ENCODE measurements at places on chromosomes 5 and 9.
A peak's percentile ranks its signal among the peaks of the same experiment; 100 is the strongest.

- DNase-seq = no peak
These were observed 113.2 kb downstream of the JAKMIP2 start for GRCh38 chr5:147669169-147669869.

GRCh38 chr9:128066713-128067644, at the start of gene NAIF1:
Gene NAIF1 (minus strand): TSS chr9:128067320. CDS start chr9:128067101, 219 bp downstream.
- DNase-seq = peak; percentile 93

DNA sequence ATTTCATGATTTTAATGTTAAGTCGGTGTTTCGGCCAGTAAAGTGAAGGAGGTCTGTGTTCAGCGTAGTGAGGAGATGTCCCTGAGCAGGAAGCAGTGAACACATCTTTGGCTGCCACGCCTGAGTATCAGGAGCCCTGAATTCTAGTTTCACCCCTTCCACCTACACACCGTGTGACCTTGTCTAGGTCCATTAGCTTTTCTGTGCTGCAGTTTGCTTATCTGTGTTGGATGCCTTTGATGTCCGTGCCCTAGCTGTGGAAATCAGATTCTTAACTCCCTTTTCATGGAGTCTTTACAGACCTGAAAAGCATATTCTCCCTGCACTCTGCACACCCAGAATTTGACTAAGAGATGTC, 601 bp downstream of the FBXO38 start:
- no peak for DNase-seq

DNA sequence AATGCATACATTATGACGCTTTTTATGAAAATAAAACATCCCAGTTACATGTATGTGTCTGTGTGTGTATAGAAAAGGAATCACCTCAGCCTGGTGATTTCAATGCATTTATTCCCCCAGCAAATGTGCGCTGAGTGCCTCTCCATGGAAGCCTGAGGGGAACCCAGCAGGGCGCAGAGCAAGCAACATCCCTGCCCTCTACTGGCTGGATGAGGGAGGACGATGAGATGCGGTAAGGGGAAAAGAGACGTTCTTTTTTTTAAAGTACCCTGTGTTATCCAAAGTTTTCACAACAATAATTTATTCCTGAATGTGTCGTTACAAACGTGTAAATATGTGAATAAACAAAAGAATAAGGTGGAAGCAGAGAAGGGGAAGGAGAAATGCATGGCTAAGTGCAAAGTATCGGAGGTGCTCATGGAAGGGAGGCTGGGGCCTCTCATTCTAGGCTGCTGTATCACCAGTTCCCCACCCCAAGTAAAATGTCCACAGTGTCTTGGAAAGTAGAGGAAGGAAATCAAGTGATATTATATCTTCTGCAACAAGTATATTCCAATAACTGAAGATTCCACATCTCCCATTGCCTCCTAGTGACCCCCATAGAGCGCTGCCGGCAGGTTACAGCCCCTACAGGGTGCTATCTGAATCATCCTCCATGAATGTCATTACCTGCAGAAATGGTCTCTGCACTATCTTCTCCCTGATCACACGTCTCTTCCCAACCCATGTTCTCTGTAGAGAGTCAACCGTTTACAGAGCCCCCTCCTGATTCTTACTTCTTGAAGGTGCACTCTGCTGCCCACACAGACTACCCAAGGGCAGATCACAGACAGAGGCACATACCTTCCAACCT, 13.0 kb upstream of the ABLIM3 start:
- DNase-seq = no peak

DNA sequence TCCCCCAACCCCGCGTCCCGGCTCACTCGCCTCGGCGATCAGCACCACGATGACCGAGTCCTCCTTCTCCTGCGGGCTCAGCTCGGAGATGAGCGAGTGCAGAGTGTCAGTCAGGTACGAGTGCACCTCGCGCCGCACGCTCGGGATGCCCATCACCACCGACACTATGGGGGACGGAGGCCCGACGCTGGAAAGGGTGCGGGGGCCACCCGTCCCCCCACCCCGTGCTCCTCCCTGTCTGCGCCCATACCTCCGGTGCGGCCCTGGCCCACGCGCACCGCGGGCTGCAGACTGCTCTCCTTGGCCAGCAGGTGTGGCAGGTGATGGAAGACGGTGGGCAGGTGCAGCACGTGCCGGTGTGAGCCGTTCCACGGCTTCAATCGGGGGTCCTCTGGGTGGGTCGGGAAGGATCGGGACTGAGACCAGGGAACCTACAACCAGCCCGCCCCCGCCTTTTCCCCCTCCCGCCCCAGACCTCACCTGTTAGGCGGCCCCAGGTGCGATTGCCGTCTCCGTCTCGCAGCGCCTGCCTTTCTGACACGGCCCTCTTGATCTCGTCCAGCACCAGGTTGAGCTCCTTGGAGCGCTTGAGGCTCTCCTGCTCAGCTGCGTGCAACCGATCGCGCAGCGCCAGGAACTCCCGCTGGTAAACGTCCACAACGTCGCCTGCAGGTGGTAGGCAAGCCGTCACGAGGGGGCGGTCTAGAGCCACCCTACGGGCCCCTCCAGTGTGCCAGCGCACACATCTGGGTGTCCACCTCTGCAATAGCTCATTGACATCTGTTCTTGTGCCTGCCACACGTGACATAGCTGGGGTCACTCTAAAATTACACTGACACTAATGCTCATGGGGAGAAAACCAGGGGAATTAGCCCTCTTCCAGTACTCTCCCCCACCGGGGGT, 5.1 kb downstream of the MGAT4B start:
- peak; percentile 75 for DNase-seq

GRCh38 chr5:135423146-135423845, 23.9 kb downstream of the DCANP1 start:
- no peak for DNase-seq

DNA sequence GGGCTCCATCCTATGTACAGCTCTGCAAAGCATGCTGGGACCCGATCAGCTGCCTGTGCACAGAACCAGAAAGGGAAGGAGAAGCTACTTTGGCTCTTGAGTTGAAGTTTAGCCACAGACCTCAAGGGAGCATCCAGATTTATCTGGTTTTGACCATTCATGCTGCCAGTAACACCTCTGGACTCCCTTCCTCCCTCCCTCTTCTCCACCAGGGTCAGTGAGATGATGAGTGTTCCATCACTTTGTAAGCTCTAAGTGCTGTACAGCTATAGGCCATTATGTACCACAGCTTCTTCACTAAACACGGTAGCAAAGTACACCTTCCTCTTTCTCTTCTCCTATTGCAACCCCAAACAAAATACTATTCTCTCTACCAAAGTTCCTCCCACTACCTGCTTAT, 77.9 kb downstream of the GLIS3 start:
- DNase-seq = no peak

GRCh38 chr9:99116003-99116411, 11.1 kb downstream of the TGFBR1 start:
- no peak for DNase-seq

DNA sequence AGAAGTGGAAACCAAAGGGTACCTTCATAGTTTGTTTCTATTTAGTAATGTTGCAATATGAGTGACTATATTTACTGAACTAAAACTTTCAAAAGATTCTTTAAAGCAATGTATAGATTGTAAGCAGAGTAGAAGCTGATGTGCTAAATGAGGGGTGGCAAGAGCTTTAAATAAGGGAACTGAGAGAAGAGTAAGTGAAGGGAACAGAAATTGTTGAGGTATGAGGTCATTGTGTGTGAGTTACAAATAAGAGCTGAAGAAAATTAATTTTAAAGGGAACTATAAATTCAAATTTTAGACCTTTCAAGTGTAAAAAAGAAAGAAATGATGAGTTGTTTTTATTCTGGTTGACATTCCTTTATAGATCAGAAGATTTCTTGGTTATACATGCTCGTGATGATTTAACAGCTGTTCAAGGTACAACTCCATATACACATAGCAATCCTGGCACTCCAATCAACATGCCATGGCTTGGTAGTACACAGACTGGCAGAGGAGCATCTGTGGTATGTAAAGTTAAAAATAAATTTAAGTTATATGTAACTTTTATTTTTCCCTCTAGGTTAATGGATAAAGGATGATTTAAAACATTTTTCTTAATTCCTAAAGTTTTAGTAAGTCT, 135.1 kb upstream of the TNFAIP8 start:
- no peak for DNase-seq

DNA sequence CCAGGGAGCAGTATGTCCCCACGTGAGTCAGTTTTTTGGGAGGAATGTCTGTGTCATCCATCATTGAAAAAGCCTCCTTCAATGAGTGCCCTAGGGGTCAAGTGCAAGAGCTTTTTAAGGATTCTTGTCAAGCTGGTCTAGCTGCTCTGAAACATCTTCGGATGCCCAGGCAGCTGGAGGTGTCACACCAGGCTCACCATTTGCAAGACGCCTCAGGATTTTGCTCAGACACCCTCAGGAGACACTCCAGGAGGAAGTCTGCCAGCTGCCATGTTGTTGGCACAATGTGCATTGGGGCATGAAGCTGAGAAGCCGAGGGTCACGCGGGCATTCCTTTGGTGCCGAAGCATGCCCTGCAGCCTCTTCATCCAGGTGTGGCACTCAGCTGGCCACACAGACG, 111.1 kb upstream of the S1PR3 start:
- no peak for DNase-seq

DNA sequence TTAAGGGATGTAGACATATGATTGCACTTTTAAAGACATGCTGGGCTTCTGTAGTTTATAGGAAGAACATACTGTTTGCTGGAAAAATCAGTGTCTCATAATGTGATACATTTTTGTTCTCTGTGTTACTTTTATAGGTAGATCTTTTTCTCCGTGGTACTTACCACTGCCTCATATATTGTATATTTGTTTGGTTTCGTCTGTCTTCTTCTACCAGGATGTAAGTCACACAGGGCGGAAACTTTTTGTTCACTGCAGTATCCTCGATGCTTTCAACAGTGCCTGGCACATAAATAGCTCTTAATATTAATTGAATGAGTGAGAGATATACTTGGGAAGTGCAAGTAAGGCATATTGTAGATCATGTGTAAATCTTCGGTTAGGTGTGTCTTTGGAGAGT, 135.4 kb downstream of the GDNF start:
- DNase-seq = no peak

GRCh38 chr9:94029932-94030317, 54.3 kb upstream of the PTPDC1 start:
- no peak for DNase-seq

- no peak for DNase-seq
These were observed 34.0 kb upstream of the PPP1R2B start for GRCh38 chr5:156815988-156816599.

- DNase-seq = no peak
These were observed 463.3 kb downstream of the IRX1 start for GRCh38 chr5:4058899-4059298.

- no peak for DNase-seq
These were observed 36.6 kb upstream of the CDH12 start for GRCh38 chr5:22889720-22890119.

GRCh38 chr5:90803876-90804275, 245.3 kb downstream of the ADGRV1 start:
- no peak for DNase-seq

DNA sequence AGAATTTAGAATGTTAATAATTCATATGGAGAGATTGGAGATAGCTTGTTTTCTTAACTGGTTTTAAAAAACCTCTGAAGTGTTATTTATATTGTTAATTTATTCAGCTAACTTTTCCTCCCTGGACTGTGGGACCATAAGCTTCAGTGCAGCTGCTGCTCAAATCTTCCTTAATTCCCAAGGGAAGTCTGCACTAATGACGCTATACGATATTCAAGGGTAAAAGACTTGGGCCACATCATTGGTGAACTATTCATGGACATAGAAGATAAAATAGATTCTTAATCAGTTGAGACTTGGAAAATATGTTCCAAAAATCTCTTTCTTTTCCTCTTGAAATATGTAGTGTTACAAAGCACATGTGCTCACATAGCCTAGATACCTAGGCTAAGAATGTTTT, 31.1 kb upstream of the GAS1 start:
- DNase-seq = no peak

DNA sequence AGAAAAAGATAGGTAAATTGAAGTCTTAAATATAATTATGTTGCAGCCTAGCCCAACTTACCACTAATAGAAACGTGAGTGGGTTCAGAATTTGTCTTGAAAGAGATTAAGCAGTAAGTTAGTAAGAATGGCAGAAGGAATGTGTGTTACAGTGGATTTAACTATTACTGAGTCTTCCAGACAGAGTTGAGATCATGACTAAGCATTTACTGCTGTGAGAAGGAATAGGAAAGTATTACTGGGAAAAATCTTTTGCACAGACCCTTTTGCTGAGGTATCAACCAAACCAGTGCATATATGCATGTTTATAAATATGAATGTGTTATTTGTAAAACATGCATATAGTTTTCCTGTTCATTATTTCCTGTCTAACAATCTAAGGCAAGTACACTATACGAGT, 112.8 kb upstream of the EFNA5 start:
- no peak for DNase-seq

DNA sequence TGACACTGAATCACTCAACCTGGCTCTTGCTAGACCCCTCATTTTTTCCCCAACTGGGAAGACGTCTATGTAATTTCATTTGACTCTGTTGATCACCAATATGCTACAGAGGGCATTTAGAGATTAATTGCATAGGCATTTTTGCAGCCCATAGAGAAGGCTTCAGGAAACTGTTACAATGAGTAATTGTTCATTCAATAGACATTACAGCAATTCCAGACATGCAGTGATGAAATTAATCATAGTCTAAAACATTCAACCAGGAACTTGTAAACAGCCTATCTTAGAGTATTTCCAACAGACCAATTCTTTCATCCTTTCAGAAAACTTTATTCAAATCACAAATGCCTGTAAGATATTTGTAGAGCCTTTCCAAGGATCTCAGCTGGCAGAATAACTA, 122.3 kb downstream of the MARCHF11 start:
- DNase-seq = no peak

DNA sequence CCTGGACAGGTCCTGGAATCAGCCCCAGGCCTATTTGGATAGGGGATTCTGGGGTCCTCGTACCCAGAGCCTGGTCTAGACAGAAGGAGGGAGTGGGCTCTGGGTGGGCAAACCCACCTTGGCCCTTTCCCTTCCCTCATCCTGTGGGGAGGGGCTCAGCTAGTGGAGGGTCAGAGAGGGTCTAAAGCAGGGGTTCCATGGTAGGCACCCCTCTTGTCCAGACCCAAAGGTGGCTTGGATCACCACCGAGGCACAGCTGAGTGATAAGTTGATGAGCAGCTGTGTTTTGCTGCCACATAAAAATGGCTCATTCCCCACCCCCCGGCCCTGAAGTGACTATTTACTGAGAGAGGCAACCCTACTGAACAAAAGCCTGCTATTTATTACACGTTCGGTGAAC, 53.8 kb upstream of the KCNMB1 start:
- no peak for DNase-seq

GRCh38 chr5:39485079-39485478, 60.3 kb upstream of the DAB2 start:
- no peak for DNase-seq

- DNase-seq = no peak
These were observed 34.1 kb downstream of the ZNF622 start for GRCh38 chr5:16431490-16431889.

GRCh38 chr5:120794121-120794520, 330.0 kb downstream of the PRR16 start:
- DNase-seq = no peak

- no peak for DNase-seq
These were observed 81.9 kb upstream of the RPS23 start for GRCh38 chr5:82360022-82360421.

GRCh38 chr5:84260939-84261338, 123.7 kb downstream of the EDIL3 start:
- DNase-seq = no peak

GRCh38 chr5:107781451-107781850, 110.7 kb upstream of the EFNA5 start:
- DNase-seq = no peak
